ENCODE measurements at places on chromosomes 4 and X. TPM values are rescaled to one million over a fixed set of nuclear protein-coding genes. Genes with fewer than 3 reads are reported as not detected.

Gene PAPSS1
- 27.9 TPM for total RNA-seq

Gene KLF8
- total RNA-seq = 1.4 TPM

- DNase-seq = no peak
Observed at GRCh38 chr4:86484241-86484640, 109.9 kb upstream of the PTPN13 start.

DNA sequence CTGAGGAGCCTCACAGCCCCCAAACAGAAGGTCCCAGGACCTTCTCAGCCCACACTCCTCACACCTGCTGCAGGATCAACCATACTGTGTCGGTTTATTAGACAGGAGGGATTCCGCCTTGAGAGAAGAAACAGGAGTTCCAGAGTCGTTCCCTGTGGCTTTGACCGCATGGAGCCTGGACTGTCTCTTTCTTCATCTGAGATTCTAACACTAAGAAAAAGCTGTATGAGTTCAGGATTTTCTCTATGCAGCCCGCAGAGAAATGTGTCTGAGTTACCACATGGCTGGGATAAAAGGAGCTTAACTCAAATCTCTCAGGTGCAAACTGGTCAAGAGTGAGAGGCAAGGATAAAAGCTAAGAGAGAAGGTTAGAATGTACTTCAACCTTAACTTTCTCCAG lies 126.7 kb downstream of the AFAP1 start:
- no peak for DNase-seq

Gene HPSE
- 10.9 TPM for total RNA-seq

DNA sequence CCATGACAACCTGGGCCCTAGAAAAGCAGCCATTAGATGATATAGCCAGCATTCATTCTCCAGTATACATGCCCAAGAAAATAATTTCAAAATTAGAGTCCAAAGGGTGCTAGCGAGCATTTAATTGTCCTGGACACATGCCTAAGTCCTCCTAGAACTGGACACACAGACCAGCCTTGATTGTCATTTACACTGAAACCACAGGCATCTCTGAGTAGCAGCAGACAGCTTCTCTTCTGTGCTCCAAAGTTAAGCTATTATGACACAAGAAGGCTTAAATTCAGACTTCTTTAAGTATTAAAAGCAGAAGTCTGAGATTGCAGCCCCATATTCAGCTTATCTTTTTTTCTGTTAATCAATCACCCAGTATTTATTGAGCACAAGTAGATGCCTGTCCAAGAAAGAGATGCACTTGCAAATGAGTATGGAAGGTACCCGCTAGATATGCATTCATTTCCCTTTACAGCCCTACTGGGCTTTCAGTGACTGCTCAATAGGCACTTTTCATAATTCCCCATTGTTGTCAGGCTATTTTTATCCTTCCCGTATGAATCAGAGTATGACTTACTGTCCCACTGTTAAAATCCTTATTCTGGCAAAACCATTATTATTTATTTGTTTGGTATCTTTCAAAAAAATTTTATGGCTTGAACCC lies 374.1 kb downstream of the FBXW7 start:
- no peak for DNase-seq

GRCh38 chr4:157128395-157128794 lies 52.4 kb downstream of the GLRB start:
- DNase-seq = no peak

Gene SPANXD
- total RNA-seq = not detected

Measured in CD8-positive, alpha-beta memory T cell (primary cell).